AG10803 (cell line): ENCODE measurements at places on chromosomes 11 and 22.

DNA sequence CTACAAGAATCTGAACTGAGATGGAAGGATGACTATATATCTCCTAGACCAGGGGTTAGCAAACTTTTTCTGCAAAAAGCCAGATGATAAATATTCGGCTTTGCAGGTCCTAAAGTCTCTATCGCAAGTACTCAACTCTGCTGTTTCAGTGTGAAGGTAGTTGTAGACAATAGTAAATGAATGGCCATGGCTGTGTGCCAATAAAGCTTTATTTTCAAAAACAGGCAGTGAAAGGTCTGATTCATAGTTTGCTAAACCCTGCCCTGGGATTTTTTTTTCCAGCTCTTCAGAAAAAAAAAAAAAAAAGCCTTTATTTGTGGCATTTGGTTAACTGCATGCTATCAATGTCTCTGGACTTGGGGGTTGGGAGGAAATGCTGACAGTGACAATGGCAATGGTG is 37.5 kb downstream of the FAM227A start:
- no peak for DNase-seq

GRCh38 chr22:49161002-49161850 is 666.4 kb downstream of the BRD1 start:
- DNase-seq: no peak

- no peak for DNase-seq
These were observed 231.8 kb upstream of the CTSC start for GRCh38 chr11:88569342-88569741.

GRCh38 chr22:39299829-39300178 is 19.6 kb downstream of the RPL3 start:
- DNase-seq: no peak

GRCh38 chr11:3036419-3036818 is 20.8 kb downstream of the CARS1 start:
- DNase-seq: no peak

- no peak for DNase-seq
These were observed 245.5 kb downstream of the SOX6 start for GRCh38 chr11:16110886-16111285.

DNA sequence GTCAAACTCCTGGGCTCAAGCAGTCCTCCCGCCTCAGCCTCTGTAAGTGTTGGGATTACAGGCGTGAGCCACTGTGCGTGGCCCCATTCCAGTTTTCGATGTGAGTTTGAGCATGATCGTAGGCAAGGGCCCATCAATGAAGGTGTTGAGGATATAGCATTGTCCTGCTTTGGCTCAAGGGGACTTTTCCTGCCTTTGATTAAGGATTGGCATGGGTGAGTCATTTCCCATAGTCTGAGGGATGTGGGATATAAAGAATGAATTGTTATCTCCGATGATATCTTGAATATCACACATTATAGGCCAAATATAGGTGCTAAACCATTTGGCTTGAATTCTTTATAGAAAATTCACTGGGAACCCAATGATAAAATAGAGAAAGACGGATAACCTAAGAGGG is 30.4 kb downstream of the STIM1 start:
- no peak for DNase-seq
